NCI-H187 (cell line): ENCODE measurements at places on chromosomes 7 and 10.
A peak's percentile ranks its signal among the peaks of the same experiment; 100 is the strongest.

GRCh38 chr7:26398427-26398755 lies 106.7 kb downstream of the SNX10 start:
- DNase-seq = peak; percentile 79

GRCh38 chr7:93851536-93851935 lies 39.0 kb downstream of the TFPI2 start:
- no peak for DNase-seq

GRCh38 chr7:22039670-22040069 lies 94.0 kb upstream of the CDCA7L start:
- DNase-seq = no peak

- no peak for DNase-seq
Observed at GRCh38 chr7:36045830-36046341, 107.2 kb upstream of the EEPD1 start.

- no peak for DNase-seq
Observed at GRCh38 chr10:132066186-132066585, 440 bp downstream of the JAKMIP3 start.

DNA sequence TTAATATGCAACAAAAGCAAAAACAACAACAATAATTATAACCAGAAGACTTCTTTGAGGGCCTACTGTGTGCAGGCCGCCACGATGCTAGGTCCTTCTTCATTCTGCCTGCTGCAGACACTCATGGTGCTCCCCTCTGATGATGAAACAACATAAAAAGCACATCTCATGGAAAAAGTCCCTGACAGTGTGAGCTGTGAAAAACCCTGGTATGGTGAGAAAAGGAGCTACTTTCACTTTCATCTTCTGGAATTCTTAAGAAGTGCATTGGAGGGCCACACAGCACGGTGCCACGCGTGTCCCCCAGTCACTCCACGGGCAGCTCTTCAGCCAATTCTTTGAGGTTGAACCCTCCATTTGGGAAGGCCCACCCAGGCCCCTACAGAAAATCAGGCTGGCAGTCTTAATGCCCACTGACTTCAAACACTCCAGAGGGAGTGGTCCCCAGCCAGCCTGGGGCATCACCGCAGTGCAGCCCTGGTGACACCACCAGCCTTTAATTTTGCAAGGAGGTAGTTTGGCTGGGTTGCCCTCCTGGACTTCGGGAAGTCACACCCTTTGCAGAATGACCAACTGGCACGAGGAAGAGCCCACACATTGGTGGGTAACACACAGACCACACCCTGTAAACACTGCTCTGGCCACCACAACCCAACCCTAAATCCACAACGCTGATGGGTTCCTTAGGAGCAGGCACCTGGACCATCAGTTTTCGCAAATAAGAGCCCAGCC lies 7.7 kb downstream of the KCNMA1 start:
- DNase-seq = no peak

DNA sequence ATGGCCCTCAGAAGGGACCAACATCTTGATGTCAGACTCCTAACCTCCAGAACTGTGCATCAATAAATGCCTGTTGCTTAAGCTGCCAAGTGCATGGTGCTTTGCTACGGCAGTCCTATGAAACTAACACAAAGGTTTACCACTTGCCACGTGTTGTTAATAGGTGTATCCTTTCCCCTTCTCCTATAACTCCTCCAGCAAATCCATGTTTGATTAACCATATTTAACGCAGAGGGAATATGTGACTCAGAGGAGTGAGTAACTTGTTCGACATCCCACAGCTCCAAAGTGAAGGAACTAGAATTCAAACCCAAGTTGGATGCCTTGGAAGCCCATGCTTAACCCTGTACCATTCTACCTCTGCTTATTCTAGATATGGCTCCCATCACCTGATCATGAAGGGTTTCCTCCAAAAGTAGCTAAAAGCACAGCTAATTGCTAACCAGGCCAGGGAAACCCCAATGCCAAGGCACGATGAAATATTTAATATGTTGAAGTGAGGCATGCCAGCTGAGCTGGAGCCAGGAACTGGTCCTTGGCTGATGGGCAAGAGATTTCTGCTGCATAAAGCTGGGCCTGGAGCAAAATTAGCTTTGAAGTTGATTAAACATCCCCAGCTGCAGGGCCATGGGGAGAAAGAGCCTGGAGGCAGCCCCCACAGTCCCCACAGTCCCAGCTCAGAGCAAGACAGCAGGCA lies 131.9 kb downstream of the C10orf90 start:
- no peak for DNase-seq

- DNase-seq = no peak
Observed at GRCh38 chr10:77284797-77285196, 352.8 kb downstream of the KCNMA1 start.

DNA sequence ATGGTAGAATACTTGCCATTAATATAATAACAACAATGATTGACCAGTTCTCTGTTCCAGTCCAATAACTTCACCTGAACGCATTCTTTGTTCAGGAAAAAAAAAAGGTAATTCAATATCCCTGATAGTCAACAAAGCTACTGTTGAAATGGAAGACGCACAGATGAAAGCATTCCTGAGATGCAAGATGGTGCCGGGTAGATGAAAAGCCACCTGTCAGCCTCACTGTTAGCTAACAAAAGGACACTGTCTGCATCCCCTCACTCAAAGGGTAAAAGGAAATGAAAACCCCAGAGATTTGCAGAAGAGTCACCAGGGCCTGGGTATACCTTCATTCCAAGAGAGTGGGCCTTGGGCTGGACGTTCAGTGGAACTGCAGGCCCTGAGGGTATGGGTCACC lies 357.4 kb downstream of the PLXNA4 start:
- no peak for DNase-seq

GRCh38 chr7:128827971-128828711 lies 2.1 kb upstream of the FLNC start:
- DNase-seq = no peak

DNA sequence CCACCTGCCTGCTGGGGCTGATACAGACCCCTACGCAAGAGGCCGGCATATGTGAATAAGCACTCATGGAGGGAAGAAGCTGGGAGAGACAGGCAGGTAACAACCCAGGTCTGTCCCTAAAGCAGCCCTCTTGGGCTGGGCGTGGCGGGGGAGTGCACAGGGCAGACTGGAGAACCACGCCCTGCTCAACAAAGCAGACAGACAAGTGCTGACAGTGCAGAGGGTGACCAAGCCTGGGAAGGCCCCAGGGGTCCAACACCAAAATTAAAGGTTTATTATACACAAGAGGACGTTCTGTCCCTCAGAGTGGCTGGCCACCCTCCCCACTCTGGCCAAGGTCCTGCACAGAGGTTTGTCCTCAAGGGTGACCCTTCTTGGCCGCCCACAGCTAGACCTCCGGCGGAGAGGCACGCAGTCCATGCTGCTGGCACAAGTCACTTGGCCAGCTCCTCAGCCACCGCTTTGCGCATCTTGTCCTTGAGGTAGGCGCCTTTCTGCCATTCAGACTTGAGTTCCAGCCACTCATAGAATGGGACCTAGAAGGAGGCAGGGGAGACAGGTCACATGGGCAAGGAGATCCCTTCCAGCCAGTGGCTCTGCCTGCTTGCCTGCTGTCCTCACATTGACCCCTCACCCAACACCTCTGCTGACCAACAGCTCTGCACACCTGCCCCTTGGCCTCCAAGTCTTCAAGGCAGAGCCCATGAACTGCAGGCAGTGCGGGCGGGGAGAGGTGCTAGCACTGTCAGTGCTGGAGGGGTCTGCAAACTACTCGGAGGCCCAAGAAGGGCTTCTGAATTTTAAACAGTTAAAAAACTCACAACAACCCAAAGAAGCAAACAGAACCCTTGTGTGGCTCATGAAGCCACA lies 11.4 kb upstream of the NACAD start:
- DNase-seq = no peak

DNA sequence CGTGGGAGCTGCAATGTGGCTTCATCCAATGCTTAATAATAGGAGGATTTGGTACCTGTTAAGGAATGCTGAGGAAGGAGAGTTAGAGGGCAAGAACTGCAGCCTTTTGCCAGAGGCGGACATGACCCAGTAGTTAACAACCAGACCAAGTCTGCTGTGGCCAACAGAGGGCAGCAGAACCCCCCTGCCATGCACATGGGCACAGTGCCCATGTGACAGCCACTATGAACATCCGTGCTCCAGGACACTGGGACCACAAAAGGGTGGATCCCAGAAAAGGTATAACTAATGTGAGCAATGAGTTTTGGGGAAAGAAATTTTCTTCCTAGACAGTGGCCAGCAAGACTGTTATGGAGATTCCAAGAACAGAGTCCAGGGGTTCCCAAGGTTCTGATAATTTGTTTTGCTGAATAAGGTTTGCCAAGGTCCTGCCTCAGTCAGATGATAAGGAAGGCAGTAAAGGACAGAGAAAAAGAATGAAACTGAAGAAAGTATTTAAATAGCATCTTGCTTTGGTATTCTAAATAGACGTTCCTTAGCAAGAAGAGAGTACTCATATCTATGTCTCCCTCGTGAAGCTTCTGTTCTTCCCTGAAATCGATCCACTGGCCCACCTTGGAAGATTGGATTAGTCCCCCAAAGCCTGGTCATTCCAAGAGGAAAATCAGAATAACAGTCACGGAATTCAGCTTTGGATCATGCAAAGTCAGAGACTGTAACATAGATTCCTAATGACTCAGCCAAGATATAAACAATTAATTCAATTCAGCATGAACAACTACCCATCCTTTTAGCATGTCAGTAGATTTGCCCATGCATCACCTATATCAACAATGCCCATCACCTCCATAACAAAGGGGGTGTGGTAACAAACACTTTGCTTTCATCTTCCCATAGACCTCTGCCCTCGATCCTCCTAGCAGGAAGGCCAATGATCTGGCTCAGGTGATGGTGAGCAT lies 56.0 kb downstream of the LGI1 start:
- no peak for DNase-seq

GRCh38 chr10:11612021-11613001 lies 861 bp upstream of the USP6NL start:
- DNase-seq = no peak

DNA sequence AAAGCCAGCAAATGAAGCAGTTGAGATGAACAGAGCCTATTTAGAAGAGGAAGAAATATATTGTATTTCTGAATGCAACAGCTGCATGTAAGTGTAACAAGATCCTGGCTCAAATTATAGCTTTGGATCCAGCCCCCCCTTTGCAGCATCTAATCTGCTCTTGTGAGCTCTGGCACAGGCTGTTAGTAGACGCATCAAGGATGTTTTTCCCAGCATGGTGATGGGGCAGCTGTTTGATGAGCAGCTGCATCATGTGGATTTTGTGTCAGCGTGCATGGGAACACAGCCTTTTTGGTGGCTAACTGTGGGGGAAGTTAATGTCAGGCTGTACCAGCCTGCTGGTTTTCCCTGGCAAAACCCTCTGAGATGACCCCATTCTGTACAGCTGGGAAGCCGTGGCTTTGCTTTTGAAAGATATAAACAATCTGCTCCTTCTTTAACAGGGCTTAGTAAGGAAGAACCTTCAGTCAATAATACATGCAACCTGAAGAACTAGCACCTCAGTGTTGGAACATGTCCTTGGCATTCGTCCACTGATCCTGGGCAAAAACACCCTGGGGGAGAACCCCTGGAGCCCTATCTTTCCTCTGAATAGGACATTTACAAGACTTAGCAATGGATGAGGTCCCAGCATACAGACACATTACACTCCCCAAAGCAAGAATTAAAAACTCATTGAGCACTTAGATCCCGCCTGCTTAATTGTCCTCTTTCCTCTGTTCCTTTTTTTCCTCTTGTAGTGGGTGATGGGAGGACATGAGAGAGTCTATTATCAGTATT lies 70.6 kb downstream of the NPS start:
- no peak for DNase-seq

- DNase-seq = no peak
Observed at GRCh38 chr10:45091968-45092367, 91.2 kb downstream of the ZNF22 start.

- DNase-seq = no peak
Observed at GRCh38 chr7:50450590-50451032, 461 bp upstream of the FIGNL1 start.

DNA sequence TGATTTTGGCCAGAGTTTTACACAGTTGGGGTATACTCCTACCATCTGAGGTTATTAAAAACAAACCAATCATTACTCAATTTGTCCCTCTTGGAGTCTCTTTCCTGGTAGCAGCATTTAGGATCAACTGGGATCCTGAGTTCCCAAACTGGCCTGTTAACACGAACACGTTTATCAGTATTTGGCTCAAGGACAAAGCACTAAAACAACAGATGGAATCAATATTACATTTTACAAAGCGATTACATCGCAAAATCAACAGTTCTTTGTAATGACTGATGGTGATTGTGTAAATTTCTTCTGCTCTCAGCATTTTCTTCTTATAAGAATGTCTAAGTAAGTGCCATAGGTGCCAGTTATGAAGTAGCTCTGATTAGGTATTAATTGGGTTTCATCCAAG lies 582.9 kb upstream of the ANKRD30A start:
- no peak for DNase-seq

- DNase-seq = no peak
Observed at GRCh38 chr7:135645296-135645904, 16.9 kb upstream of the STMP1 start.

- DNase-seq = no peak
Observed at GRCh38 chr7:119572132-119572531, 700.8 kb upstream of the KCND2 start.

GRCh38 chr10:11813855-11814567 lies 9.1 kb upstream of the PROSER2 start:
- DNase-seq = no peak
